Stimulated activated CD4-positive, alpha-beta T cell treated with anti-CD3 and anti-CD28 coated beads, Interleukin-12 subunit alpha, Interleukin-12 subunit beta, amount 100 ng/mL, for 4 hours (primary cell): ENCODE measurements at places on chromosomes 3 and 15.
A peak's percentile ranks its signal among the peaks of the same experiment; 100 is the strongest.

DNA sequence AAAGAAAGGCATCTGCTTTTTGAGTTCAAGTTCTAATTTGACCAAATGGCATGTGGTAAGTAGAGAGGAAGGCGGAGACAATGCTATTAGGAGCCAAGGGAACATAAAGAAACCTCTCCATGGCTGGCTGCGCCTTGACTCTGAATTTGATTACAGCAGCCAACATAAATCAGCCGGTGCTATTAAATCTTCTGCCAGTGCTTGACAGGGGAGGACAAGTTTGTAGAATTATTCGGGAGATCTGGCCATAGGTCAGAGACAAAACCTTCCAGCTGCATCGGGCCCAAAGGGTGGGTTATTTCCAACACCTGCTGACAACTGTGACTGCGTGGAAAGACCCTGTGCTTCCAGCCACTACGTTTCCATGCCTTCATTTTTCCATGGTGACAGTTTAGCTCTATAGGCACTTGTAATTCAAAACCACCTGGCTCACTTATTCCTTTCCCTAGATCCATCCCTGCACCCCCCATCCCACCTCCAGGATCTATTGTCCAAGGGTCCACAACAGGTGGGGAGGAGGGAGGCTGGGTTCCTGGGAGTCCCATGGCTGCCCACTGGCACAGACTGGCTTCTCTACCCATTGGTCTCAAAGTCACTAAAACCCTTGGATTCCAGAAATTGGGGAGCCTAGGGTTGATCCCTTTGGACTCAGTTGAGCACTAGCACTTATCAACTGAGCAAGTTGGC lies 15.9 kb downstream of the COLQ start:
- no peak for DNase-seq

- DNase-seq = no peak
These were observed 665.6 kb upstream of the CCDC54 start for GRCh38 chr3:106711650-106712049.

DNA sequence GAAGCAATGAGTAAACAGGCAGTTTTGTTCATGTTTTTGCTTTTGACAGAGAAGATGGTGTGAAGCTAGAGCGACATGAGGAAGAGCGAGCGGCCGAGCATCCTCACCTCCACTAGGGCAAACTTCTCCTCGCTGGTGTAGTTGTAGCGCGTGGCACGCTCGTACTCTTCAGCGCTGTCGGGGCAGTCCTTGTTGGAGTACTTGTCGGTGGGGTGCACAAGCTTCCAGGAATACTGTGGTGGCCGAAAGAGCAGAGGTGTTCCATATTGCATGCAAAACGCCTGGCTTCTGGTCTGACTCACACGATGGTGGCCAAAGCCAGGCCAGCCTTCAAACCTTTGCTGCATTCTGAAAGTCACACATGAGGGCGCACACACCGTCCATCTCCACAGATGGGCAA lies 54.3 kb downstream of the CYFIP1 start:
- DNase-seq = no peak

DNA sequence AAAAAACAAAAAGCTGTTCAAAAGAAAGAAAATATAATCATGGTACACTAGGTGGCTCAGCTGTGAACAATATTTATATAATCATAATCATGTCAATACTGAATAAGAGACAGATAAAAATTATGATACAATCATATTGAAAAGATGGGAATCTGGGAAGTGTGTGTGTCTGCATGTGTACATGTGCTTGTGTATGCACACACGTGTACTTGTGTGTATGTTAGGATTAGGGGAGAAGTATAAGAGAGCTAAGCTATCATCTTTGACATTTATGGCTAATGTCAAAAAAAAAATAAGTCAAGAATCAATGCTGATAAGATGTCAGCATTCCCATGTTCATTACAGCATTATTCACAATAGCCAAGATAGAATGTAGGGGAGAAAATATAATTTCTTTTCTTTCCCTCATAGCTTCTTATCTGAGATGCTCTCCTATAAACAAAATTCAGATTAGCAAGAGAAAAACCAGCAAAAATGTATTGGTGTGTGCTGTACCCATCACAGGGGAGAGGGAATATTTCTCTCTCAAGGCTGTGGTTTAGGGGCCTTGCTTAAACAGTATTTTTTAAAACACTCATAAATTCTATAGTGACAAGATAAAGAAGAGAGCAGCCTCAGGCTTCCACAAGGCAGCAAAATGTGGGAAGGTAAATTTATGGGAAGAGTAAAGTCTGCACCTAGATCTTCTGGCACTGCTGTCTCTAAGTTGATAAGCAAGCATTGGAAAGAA lies 63.4 kb upstream of the ITGA11 start:
- no peak for DNase-seq

DNA sequence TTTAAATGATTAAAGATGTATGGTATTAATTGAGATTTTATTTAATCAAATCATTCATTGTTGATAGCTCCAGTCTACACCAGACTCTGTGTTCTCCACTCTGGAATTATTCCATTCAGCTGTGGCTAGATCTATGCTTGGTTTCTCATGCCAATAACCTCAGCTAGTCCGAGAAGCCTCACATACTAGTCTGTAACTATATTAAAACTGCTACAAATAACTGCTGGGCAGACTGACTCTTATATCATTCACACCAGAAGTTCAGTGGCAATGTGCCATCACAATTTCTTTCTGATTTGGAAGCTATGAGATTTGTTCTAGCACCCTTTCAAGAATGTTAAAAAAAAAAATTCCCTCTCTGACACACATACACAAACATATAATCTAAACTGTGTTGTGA lies 947.3 kb downstream of the ROBO1 start:
- DNase-seq = no peak

DNA sequence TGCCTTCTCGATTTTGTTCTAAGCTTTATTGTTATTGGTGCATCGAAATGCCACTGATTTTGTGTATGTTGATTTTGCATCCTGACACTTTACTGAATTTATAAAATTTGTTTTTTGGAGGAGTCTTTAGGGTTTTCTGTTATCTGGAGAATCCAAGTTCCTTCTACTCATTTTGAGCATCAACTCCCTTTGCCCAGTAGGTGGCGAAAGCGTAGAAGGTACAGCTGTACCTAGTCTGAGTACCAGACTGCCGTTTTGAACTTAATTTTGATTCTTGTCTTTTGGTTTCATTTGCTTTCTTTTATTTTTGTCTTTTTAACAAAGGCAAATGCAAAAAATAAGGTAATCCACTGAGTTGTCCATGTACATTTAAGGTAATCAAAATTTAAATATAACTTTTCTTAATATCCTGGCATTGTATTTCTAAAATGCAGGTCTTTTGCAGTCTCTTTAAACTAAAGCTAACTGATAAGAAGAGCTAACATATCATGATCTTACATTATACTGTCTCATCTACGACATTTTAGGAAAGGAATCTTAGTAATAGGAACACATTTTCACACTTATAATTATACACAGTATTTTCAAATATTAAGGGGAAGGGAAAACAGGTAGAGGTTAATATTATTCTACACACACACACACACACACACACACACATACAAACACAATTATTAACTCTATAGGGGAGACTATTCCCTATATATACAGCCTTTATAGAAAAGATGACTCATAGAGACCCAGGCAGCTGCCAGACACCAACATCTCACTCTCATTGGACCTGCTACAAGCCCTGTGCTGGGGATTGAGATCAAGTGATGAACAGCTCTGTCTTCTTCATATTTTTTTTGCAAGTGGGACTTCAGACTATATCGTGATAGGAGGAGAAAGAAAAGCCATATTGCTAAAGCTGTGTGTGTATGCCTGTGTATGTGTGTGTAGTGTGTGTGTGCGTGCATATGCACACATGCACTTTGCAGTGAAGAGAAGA lies 71.8 kb downstream of the SYNPR start:
- DNase-seq = peak; percentile 1
